Left ventricle myocardium inferior (tissue), 1 donor: ENCODE measurements at places on chromosomes 2 and 18. TPM values are rescaled to one million over a fixed set of nuclear protein-coding genes. Genes with fewer than 3 reads are reported as not detected.

GRCh38 chr18:55420665-55421307, 167.2 kb downstream of the TCF4 start:
- H3K36me3 ChIP-seq: no peaks in the 10 kb centered on the region
- H3K4me1 ChIP-seq: peaks cover 57% of the 10 kb centered on the region
- peak overlapping the region; percentile 61 for H3K4me3 ChIP-seq

GRCh38 chr2:136767030-136767429, 1.7 kb downstream of the THSD7B start:
- peaks cover 87% of the 10 kb centered on the region for H3K27me3 ChIP-seq
- no peak for DNase-seq
- H3K4me1 ChIP-seq: peaks cover 24% of the 10 kb centered on the region
- peak overlapping the region; percentile 68 for H3K4me3 ChIP-seq
- no peaks in the 10 kb centered on the region for H3K36me3 ChIP-seq

DNA sequence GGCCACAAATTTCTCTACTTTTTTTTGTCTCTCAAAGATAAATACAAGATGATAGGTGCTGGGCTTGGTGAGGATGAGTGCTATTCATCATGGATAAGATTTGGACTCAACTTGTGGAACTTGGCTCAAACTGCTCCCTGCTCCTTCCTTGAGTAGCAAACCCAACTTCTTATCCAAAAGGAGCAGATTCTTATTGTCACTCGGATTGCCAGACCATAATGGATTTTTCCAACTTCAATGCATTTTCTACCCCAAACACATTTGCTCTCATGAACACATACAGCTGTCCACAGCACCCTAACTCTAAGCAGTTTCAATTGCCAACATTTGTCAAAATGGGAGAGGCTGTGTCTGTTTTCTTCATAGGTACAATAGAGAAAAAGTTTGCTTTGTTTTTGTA, 99.5 kb upstream of the APCDD1 start:
- H3K4me1 ChIP-seq: peaks cover 37% of the 10 kb centered on the region
- H3K4me3 ChIP-seq: no peak overlapping the region
- H3K36me3 ChIP-seq: no peaks in the 10 kb centered on the region
- H3K27ac ChIP-seq: peak overlapping the region; percentile 79
- no peak for DNase-seq

ABCG8 gene
- not detected for total RNA-seq

DNA sequence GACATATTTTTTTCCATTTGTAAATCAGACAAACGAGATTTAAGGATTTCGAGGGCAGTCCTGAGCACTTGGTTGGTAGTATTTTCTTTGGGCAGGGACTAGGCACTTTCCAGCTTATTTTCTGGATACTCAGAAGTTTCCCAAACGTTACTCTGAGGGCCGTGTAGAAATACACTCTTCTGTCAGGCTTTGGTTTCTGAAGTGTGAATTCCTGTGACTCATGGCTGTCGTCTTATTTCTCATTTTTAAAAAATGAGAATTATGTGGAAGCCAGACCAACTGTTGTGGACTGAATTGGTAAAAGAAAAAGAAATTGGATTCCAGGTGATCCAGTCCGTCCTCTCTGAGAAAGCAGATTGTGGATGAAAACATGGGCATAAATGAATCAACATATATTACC, 658.6 kb upstream of the FANCL start:
- H3K27ac ChIP-seq: no peak overlapping the region
- no peaks in the 10 kb centered on the region for H3K36me3 ChIP-seq
- H3K4me1 ChIP-seq: peaks cover 15% of the 10 kb centered on the region

DNA sequence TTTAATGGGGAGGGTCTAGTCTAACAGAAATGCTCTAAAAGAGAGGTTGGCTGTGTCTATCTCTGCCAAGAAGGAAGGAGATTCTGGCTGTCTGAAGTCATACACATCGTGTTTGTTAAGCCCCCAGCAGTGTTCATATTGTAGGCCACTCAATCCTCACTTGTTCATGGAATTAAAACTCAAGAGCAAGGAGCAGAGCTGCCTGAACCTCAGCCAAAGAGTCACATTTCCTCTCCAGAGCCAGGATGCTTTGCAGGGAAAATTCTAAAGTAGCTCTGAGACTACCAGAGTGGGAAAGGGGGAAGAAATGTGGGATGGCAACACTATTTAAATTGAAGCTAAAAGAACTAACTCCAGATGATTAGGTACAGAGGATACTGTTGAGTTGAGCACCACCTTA, 190.7 kb upstream of the CXCR4 start:
- peaks cover 16% of the 10 kb centered on the region for H3K27me3 ChIP-seq
- H3K4me3 ChIP-seq: no peak overlapping the region
- H3K4me1 ChIP-seq: no peaks in the 10 kb centered on the region

GRCh38 chr2:31997653-31998052, 13.2 kb downstream of the MEMO1 start:
- H3K36me3 ChIP-seq: no peaks in the 10 kb centered on the region
- no peaks in the 10 kb centered on the region for H3K4me1 ChIP-seq
- H3K27me3 ChIP-seq: no peaks in the 10 kb centered on the region
- no peak for DNase-seq
- H3K4me3 ChIP-seq: no peak overlapping the region

DNA sequence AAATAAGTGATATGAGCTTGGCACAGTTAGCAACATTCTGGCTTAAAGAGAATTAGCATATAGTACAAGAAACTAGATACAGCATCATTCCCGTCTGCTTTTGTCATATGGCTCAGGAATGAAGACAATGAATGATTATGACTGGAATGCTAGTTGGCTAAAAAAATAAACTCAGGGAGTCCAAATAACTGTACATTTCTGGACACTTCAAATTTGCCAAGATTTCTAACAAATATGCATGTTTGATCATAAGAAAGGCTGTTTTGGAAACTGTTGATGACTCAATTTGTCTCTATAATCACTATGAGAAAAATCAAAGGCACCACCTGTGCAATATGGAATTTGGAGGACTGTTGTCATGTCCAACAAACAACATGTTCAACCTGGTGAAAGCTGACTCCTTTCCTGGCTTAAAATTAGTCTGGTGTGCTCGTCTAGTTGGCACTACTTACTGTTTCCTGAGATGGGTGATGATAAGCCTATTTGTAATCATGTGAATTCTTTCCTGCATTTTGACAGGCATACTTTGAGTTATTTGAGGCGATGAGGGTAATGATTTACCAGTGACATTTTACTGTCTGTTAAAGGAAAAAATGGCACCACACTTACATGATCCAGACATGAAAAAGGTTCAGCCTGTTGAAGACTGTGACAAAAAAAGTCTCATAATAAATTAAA, 133.9 kb upstream of the CDH20 start:
- H3K27me3 ChIP-seq: no peaks in the 10 kb centered on the region
- no peak overlapping the region for H3K27ac ChIP-seq
- no peak overlapping the region for H3K4me3 ChIP-seq
- DNase-seq: no peak
- no peaks in the 10 kb centered on the region for H3K36me3 ChIP-seq

GRCh38 chr2:106921451-106921850, 35.5 kb upstream of the ST6GAL2 start:
- no peaks in the 10 kb centered on the region for H3K36me3 ChIP-seq
- no peak overlapping the region for H3K27ac ChIP-seq
- no peak for DNase-seq
- H3K4me3 ChIP-seq: no peak overlapping the region
- H3K4me1 ChIP-seq: no peaks in the 10 kb centered on the region
- no peaks in the 10 kb centered on the region for H3K27me3 ChIP-seq

DNA sequence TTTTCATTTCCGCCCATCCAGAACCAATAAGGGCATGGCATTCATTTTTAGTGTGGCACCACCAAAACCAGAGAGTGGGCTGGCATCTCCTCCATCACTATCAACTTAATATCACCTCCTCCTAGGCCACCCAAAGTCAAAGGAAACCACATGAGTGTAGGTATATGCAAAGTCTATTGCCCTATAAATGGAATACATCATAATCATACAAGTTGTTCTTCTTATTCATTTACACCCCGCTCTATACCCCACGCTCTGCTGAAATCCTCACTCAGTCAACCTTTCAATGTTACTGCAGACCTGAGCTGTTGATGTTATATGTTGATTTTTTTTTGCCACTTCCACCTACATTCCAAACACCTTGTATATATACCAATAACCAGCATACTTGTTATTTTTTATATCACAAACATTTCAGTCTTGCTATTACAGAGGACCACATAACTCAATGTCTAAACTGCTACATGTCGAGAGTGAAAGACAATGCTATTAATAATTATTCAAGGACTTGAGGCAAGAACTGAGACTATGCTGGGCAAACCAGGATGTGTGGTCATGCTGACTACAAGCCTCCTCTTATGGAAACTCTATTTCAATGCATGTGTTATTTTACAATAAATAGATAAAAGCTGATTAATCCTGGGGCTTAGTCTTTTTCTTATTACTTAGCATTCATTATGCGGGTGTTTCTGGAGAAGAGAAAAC, 466.5 kb upstream of the ID2 start:
- no peaks in the 10 kb centered on the region for H3K27me3 ChIP-seq
- DNase-seq: no peak
- H3K4me3 ChIP-seq: no peak overlapping the region
- H3K4me1 ChIP-seq: peaks cover 15% of the 10 kb centered on the region
- H3K36me3 ChIP-seq: no peaks in the 10 kb centered on the region

DNA sequence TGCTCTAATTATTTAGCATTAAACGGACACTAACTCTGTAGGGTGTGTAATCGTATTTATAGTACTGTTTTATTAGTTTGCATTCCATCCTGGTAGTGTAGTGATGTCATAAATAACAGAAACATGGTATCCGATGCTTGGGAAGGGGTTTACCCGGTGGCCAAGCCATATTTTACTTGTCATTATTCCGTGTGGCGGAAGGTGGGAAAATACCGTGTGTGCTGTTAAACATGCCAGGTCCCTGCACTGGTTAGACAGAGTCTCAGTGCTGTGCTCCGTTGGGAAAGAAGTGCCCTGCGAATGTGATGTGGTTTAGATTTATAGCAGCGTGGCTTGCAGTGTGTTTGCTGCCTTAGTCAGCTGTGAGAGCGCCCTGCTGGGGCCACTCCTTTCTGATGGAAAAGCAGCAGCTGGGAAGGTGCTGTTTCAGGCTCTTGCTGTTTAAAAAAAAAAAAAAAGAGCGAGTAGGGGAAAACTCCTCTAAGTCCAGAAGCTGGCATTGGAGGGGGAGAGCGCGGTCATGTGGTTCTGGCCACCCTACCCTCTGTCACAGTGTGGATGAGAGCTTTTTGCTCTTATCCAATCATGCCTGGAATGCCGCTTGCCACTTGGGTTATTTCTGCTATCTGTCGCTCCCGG, 211.0 kb downstream of the NEDD4L start:
- H3K4me3 ChIP-seq: peak overlapping the region; percentile 68
- no peaks in the 10 kb centered on the region for H3K36me3 ChIP-seq
- H3K27me3 ChIP-seq: no peaks in the 10 kb centered on the region

DQX1 gene
- 0.11 TPM for total RNA-seq

DNA sequence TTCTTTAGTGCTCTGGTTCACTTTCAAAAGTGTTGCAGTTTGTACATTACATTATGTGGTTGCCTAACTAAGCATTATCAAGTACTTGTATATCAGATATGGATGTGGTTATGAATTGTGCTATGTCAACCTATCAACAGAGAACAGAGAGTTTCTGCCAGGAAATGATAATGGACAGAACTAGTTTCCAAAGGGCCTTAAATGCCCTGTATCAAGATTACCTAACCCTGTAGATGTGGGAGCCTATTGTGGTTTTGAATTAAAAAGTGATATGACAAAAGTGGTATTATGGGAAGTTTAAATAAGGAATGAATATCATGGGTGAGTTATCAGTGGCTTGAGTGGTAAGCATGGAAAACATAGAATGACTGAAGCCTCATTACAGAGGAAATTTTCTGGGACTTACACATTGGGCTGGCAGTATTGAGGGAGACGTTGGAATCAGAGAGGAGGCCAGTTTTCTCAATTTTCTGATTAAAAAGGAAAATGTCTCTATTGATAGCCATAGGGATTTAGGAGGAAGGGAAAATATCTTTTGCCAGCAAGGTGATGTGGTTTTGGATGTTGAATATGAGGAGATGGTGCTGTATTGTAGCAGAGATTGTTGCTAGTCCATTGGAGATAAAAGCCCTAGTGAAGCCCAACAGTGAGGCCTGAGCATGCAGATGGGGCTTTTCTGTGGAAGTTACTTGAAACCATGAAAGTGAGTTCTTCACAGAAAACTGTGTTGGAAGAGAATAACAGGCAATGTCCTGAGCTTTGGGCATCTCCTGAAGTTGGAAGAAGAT, 140.7 kb downstream of the TTC27 start:
- H3K4me1 ChIP-seq: peaks cover 48% of the 10 kb centered on the region
- no peak for DNase-seq
- H3K27me3 ChIP-seq: no peaks in the 10 kb centered on the region
- H3K27ac ChIP-seq: peak overlapping the region; percentile 55
- no peak overlapping the region for H3K4me3 ChIP-seq

GRCh38 chr2:220046507-220046906, 419.1 kb downstream of the SLC4A3 start:
- H3K36me3 ChIP-seq: no peaks in the 10 kb centered on the region
- H3K27ac ChIP-seq: no peak overlapping the region
- no peaks in the 10 kb centered on the region for H3K4me1 ChIP-seq
- no peak for DNase-seq

POTEI gene
- not detected for total RNA-seq

SALL3 gene
- 0.36 TPM for total RNA-seq

GRCh38 chr2:3377279-3377611, 373 bp downstream of the EIPR1 start:
- H3K4me3 ChIP-seq: peak overlapping the region; percentile 97
- peak overlapping the region; percentile 97 for H3K27ac ChIP-seq
- no peaks in the 10 kb centered on the region for H3K27me3 ChIP-seq

DNA sequence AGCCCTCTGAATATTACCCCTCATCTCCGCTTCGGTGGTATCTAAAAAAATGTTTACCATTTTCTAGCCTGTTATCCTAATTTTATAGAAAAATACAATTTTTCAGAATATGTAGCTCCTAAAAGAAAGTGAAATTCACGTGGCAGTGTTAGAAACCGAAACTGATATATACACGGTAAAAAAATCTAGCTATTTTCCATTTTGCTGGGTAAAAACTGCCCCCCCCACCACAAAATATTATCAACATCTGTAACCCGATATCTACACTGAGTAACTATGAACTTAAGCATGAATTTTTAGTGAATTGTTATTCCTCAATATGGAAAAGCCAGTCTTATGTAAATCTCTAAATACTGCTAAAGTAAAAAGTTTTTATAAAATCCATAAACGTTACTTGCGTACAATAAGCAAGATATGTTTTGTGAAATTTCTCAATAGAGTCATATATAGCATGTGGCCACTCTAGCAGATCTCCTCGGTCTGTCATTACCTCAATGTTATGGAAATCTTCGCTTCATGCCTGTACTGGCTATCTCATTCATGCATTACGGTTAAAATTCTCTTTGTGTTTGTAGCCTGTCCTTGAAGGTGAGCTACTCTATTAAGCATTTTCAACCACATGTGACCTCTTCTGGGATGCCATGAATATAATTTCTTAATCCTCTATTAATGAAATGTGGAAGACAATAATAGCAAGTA, 524.2 kb downstream of the TRIB2 start:
- H3K4me1 ChIP-seq: no peaks in the 10 kb centered on the region
- no peaks in the 10 kb centered on the region for H3K27me3 ChIP-seq
- H3K27ac ChIP-seq: no peak overlapping the region

SGPP2 gene
- 2.3 TPM for total RNA-seq
